ENCODE measurements at places on chromosomes 11 and 22. TPM values are rescaled to one million over a fixed set of nuclear protein-coding genes. Genes with fewer than 3 reads are reported as not detected.

GRCh38 chr11:121514432-121515334 is 61.9 kb upstream of the SORL1-AS1 start:
- no peak for DNase-seq

DNA sequence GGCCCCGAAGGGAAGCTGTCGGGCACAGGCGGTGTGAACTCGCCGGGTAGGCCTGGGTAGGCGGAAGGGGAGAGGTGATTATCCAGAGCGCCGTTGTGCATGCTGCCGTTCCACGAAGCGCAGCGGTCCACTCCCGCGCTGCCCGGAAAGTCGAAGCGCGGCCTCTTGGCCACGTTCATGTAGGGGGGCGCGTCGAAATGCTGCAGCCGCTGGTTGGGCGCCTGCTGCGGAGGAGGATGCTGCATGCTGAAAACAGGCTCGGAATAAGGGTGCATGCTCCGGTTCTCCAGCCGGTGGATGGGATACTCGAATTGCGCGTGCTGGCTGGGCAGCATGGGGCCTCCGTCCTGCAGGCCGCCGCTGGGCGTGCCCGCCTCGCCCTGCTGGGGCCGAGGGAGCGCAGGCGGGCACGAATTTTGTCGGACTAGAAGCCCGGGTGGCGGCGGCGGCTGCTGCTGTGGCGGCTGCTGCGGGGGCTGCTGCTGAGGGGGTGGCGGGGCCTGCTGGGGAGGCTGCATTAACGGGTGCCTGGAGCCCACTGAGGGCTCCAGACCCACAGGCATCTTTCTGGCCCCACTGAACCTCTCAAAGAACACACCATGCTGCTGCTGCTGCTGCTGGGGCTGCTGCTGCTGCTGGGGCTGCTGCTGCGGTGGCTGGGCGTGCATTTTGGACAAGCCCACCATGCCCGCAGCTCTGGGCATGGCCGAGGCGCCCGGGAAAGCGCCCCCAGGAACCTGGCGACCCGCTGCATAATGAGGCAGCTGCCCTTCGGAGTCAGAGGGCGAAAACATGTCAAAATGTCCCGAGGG is 2.3 kb downstream of the MN1 start:
- peak; percentile 31 for DNase-seq

- no peak for DNase-seq
Observed at GRCh38 chr11:116271479-116271878, 501.3 kb downstream of the BUD13 start.

GRCh38 chr11:34665077-34665835 is 44.4 kb downstream of the EHF start:
- DNase-seq, result no peak

GRCh38 chr11:69912911-69913451 is 93.8 kb upstream of the FGF3 start:
- no peak for DNase-seq

GRCh38 chr11:39461066-39461465 is 1998.4 kb downstream of the LRRC4C start:
- DNase-seq, result no peak

DNA sequence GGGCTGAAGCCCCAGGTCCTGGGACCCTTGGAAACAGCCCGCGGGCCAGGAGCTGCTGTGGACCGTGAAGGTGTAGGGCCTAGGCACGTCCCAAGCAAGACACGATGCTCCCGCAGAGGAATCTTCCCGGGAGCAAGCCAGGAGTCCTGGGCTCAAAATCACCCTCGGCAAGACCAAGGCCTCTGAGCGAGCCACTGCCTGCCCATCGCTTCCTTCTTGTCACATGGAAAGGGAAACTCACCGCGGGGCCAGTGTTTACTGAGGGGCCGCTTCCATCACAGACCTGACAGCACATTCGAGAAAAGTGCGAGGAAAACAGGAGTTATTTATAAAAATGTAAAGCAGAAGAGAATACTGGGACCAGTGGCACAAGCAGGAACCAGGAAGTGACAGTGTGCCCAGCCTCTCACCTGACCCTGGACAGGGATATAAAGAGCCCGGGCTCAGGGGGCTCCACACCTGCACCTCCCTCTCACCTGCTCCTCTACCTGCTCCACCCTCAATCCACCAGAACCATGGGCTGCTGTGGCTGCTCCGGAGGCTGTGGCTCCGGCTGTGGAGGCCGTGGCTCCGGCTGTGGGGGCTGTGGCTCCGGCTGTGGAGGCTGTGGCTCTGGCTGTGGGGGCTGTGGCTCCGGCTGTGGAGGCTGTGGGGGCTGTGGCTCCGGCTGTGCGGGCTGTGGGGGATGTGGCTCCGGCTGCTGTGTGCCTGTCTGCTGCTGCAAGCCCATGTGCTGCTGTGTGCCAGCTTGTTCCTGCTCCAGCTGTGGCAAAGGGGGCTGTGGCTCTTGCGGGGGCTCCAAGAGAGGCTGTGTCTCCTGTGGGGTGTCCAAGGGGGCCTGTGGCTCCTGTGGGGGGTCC is at the start of gene KRTAP5-5:
TSS of gene KRTAP5-5 (plus strand) at position 450 of the 860 bp plus-strand sequence. CDS start at position 516, 66 bp downstream.
- no peak for DNase-seq

The OR4D5 gene
- not detected for total RNA-seq

The WNT7B gene
- total RNA-seq, result 14.2 TPM

The VSIG10L2 gene
- not detected for total RNA-seq

The PIWIL4 gene
- 0.68 TPM for total RNA-seq

The MS4A12 gene
- total RNA-seq, result not detected

The OLFML1 gene
- total RNA-seq, result 0.84 TPM
